Activated T-helper 9 cell treated with anti-CD3 and anti-CD28 coated beads, Interleukin-2, amount 50 U/mL, for 16 hours (primary cell): ENCODE measurements at places on chromosomes 5 and 9.

GRCh38 chr9:5352637-5353248, 13.1 kb upstream of the RLN1 start:
- DNase-seq, result no peak

DNA sequence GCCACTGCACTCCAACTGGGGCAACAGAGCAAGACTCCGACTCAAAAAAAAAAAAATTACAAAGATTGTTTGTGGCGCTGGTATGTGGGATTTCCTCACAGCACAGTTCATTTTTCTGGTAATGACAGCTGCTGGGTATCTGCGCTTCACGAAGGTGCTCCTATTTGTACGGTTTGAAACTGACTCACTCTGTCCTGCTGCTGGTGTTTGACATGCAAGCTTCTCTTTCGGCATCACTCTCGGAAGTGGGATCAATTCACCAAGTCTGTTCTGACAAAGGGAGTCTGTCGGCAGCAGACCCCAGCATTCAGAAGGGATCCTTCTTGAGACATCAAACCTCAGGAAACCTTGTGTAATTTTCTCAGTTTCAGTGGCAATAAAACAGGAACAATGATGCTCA, 26.3 kb downstream of the MAML1 start:
- DNase-seq, result no peak

GRCh38 chr5:56102889-56103288, 108.1 kb upstream of the IL6ST start:
- no peak for DNase-seq

- no peak for DNase-seq
Measured at GRCh38 chr5:2536632-2537377, 214.7 kb downstream of the IRX2 start.

- no peak for DNase-seq
Measured at GRCh38 chr5:94396687-94397086, 221.7 kb downstream of the KIAA0825 start.

DNA sequence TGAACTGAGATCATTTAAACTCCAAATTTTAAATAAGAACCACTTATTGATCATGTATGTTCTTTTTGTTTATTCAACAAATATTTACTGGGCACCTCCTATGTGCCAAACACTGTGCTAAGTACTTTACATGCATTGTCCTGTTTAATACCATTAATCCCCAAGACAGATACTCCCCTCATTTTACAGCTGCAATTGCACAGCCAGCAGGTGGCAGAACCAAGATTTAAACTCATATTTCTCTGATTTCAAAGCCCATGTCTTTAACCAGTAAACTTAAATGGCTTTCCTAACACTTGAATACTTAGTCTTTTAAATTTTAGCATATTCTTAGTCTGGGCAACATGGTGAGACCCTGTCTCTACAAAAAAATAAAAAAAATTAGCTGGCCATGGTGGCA, 43.4 kb upstream of the KIAA1958 start:
- no peak for DNase-seq

- DNase-seq, result no peak
Measured at GRCh38 chr9:90766731-90767130, 34.9 kb upstream of the SYK start.

- DNase-seq, result no peak
Measured at GRCh38 chr5:1090538-1090937, 21.3 kb downstream of the SLC12A7 start.

- no peak for DNase-seq
Measured at GRCh38 chr5:142385194-142385593, 60.4 kb upstream of the SPRY4 start.

DNA sequence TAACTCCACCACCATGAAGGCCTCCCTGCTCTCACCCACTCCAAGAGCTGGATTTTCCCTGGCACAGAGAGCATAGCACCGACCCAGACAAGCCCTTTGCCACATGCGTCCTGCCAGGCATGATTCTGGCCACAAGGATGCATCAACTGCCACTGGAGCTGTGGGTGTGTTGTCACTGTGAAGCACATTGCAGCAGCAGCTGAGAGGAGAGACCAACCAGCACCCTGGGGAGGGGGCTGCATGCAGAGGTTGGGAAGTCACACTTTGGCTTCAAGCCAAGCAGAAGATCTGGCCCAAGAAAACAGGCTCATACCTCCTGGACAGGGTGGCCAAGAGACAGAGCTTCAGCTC, 22.6 kb upstream of the PTGES start:
- DNase-seq, result no peak

DNA sequence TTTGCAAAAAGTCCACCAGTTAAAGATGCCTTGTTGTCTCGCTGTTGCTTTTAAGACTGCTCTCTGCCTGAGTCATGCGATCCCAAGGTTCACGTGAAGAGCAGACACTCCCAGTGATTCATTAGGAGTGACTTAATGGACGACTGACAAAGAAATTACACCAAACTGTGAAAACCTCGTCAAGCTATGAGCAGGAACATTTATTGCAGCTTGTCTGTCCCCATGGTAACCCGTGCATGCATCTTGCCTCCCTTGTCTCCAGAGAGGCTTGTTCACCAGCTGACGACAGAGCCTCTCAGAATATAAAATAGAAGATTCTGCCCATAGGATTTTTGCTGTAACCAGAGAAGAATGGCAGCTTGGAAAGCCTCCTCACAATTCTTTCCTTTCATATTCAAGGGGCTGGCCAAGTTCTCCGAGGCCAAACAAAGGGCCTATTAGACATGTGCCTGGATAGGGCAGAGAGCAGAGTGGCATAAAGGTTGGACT, 352.7 kb downstream of the SPOCK1 start:
- DNase-seq, result no peak

DNA sequence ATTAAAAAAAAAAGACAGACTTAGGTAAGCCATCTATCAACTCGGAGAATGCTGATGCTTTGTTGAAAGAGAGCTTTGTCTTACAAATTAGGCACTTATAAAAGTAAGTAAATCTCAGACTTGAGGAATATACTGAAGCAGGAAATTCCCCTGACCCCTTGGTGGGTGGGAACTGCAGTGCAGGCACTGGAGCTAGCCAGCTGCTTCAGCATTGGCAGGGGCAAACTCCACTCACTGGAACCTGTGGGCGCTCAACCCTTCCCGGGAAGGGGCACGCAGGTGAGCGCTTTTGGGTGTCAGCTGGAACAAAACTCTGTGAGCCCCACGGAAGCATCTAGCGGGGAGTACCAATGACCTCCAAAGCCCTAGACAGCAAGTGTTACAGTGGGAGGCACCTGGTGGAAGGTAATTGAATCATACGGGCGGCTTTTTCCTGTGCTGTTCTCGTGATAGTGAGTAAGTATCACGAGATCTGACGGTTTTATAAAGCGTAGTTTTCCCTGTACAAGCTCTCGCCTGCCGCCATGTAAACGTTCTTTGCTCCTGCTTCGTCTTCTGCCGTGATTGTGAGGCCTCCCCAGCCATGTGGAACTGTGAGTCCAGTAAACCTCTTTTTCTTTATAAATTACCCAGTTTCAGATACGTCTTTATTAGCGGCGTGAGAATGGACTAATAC, 628.0 kb upstream of the CDH18 start:
- DNase-seq, result no peak

DNA sequence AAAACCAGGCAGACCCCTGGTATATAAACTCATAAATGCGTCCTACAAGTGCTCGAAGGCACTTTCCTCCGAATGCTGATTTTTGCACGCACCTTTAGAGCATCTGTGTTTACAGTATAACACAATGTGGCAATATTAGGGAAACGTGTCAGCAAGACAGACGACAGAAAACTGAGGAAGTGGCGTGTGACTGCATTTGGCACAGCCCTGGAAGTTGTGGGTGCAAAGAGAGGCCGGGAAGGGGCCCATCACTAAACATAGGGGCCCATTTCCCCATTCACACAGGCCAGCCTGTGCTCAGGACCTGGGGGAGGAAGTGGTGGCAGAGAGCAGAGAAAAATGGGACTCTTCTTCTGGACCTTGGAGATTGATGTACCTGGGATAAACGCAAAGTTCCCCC, 48.2 kb downstream of the RASGEF1C start:
- DNase-seq, result no peak

DNA sequence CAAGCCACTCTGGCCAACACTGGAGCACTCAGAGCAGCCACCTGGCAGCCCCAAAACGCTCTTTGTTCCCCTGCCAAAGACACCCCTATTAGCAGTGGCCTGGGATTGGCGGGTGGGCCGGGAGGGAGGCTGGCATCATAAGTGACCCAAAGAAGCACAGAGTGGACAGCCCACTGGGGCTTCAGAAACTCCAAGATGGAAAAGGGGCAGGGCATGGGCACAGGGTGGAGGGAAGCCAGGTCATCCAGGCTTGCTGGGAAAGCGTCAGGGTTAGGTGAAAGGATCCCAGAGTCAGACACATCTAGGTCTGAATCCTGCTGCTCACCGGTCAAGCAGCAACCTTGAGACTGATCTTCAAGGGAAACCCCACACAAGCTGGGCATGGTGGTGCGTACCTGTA, 14.8 kb downstream of the EEIG1 start:
- no peak for DNase-seq

DNA sequence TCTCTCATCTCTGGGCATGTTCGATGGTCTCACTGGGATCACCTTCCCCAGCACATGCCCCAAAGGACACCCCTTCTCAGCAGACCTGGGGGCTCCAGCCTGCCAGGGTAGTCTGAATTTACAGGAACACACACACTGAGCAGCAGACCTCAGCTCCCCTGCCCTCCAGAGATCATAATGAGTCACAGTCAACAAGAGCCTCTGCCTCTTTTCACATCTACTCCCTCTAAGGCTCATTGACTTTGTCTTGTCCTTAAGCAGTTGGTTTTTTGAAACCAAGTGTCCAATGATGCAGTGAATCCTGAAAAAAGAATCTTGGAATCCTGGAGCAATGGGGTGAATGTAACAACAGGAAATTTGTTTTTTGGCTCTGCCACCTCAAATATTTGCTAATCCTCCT, 20.8 kb downstream of the GABBR2 start:
- DNase-seq, result no peak

GRCh38 chr9:7246917-7247522, 489.2 kb downstream of the KDM4C start:
- DNase-seq, result no peak

DNA sequence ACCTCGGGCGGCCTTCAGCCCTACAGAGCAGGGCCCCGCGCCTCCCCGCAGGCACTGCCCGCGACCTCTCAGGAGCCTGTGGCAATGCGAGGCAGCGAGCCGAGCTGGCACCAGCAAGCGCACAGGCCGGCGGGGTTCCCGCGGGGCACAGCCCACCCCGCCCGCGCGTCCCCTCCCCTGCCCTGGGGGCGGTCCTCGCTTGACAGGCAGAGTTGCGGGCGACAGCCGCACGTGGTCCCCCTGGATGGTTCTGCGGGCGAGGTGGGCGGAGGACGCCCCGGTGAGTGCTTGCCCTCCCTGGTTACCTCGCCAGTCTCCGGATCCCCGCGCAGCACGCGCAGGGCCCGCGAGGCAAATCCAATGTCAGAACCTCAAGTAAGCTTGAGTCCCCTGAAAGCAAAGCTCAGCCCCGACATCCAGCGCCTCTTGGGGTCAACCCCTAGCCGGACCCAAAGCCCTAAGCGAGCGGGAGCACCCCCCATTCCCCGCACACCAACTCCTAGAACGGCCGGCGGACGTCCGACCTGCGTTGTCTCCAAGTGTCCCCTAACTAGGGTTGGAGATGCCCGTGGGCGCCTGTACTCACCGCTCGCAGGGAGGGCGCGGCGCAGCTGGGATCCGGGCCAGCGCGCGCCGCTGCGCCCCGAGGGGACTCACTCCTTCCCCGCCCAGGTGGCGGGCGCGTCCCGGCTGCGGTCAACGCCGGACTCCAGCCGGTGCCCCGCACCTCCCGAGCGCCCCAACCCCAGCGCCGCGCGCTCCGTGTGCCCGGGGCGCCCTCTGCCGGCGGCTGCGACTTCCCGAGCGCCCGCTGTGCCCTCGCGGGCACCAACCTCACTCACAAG, at the start of gene DRD1:
TSS of gene DRD1 (minus strand) at position 123 of the 845 bp plus-strand sequence. CDS start 1,083 bp downstream, outside the sequence.
- DNase-seq, result peak; percentile 33

- no peak for DNase-seq
Measured at GRCh38 chr5:141522301-141522700, 33.4 kb downstream of the PCDHGC5 start.

- DNase-seq, result no peak
Measured at GRCh38 chr9:125754096-125754495, 6.9 kb downstream of the PBX3 start.

DNA sequence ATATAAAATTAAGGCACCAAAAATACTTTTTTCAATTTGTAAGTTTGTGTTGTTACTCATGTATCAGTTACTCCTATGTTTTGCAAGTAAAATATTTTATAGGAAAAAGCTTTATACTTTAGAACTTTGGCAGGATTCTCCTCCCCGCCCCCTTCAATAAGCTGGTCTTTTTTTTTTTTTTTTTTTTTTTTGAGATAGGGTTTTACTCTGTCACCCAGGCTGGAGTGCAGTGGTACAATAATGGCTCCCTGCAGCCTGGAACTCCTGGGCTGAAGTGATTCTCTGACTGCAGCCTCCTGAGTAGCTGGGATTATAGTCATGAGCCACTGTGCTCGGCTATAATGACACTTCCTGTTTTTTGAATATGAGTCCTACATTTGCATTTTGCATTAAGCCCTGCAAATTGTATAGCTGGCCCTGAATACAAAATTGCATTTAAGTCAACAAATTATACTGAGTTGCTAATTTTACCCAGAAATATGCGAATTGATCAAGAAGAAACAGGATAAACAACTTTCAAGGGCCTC, 192.9 kb downstream of the PIK3R1 start:
- DNase-seq, result no peak

DNA sequence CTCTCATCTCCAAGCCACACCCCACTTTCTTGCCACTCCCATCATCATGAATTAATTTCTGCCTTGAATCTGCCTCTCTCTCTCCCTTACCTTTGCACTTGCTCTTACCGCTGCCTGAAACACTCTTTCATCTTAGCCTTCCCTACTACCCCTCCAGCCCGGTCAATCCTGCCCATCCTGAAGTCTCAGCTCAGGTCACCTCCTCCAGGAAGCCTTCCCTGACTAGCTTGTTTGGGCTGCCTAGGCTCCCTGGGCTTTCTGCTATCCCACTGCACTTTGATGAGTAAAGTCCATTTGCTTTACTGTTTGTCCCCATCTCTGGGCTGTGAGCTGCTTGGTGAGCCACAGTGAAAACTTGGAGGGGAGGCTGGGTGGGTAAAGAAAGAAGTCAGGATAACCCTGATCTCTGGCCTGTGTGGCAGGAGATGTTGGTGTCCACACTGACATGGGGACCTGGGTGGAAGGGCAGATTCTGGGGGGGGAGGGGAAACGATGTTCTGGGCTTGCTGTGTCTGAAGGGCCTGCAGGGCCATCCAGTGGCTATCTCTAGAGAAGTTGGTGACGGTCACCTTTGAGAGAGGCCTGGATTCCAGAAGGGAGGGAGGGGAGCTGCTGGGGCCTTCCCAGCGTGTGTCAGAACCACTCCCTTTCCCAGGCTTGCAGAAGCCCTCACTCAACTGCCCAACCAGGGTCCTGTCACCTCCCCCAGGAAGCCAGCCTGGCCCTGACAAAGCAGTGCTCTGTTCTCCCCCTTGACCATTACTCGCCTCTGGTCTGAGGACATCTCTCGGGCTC, 75.0 kb upstream of the DAB2IP start:
- no peak for DNase-seq

DNA sequence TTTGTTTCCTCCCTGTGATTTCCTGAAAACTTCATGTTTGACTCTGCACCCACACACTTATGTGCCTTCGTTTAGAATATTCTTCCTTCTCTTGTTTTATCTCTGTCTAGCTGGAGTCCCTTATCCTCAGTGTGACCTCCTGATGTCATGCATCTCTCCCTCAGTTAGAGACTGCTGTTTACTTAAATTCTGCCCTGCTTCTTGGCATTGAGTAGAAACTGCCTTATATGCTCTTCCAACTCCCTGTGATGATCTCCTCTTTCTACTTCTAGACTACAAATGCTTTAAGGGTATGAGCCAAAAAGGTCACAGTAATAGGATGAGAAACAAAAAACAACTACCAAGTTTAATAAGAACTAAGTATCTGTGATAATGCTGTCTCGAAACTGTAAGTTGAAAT, 12.2 kb downstream of the FGF10 start:
- no peak for DNase-seq
